ENCODE measurements at places on chromosomes 1 and 21. TPM values are rescaled to one million over a fixed set of nuclear protein-coding genes. Genes with fewer than 3 reads are reported as not detected.

The TMEM52 gene
- total RNA-seq = 1.1 TPM

The ATP1A4 gene
- total RNA-seq = 0.31 TPM

The CAMK1G gene
- total RNA-seq = 7.3 TPM

The MYBPH gene
- total RNA-seq = not detected

The KANK4 gene
- 0.47 TPM for total RNA-seq

The IVL gene
- total RNA-seq = not detected

The OR2W3 gene
- 1.6 TPM for total RNA-seq
